Fibroblast of mammary gland (primary cell): ENCODE measurements at places on chromosomes 5 and 9.

DNA sequence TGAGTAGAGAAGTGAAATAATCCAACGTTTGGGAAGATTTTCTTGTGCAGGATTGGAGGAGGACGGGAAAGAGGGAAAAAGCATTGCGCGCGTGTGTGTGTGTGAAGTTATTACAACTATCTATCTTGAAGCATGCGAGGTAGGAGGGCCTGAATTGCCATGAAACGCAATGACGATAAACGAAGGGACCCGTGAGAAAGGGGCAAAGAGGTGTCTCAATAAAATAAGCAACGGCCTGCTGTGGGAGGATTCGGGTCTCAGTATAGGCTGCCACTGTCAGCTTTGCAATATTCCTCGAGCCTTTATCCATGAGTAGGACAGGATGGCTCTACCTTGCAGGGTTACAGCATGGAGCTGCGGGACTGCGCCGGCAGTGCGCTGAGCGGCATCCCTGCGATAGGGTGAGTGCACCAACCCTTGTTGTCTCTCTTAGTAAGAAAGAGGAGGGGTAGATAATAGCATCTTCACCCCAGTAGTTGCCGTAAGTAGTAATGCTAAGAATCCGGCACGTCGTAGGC, 631 bp upstream of the RCL1 start:
- DNase-seq = peak; percentile 36

GRCh38 chr5:132228241-132229035, 785 bp upstream of the P4HA2 start:
- no peak for DNase-seq

- peak; percentile 27 for DNase-seq
Observed at GRCh38 chr9:91154686-91155085, 207.0 kb downstream of the AUH start.

GRCh38 chr5:75405296-75405695, 68.3 kb downstream of the HMGCR start:
- peak; percentile 20 for DNase-seq

GRCh38 chr9:137311986-137312851, 10.1 kb upstream of the NRARP start:
- no peak for DNase-seq

DNA sequence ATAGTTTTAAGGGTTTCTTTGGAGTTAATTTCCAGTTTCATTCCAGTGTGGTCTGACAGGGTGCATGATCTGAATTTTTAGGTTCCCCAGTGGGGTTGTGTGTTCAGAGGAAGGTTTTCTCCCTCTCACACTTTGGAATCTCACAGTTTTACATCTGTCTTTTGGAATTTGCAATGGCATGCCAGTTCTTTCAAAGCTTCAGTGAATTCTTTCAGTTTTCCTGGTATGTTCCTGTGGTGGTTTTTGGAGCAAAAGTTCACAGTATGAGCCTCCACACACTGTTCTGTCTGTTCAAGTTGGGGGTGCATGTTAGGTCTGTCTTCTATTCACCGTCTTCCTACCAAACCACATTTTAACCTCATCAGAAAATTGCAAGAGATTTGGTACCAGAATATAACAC, 624.2 kb downstream of the KCTD16 start:
- no peak for DNase-seq

DNA sequence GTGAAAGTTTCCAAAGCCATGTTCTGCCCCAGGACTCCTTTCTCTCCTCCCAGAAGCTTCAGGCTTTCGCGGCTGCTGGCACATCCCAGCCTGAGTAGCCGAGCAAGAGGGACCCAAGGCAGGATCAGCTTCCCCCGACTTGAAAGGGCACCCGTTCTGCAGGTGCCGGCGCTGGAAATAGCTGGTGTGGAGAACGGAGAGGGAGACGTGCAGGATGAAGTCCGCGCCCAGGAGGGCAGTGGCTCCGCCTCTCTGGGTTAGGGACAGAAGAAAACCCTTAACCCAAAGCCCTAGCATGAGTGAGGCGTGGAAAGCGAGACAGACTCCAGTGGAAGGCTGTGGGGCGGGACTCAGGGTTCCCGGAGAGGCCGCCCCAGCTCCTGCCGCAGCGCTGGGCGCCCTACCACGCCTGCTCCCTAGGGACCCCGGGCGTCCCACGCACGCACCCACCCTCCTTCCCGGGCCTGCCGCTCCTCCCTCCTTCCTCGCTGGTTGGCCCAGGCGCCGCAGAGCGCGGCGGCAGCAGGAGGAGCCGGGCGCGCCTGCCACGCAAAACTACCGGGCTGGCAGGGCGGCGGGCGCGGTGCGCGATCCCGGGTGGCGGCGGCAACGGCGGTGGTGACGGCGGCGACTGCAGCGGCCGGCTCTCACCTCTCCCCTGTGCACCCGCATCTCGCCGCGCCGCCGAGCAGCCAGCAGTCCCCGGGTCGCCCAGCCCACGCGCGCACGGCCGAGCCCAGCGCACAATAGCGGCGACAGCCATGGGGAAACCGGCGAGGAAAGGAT, at the start of gene SLC1A1:
SLC1A1 (plus strand) TSS at position 550 of the 786 bp plus-strand sequence; CDS start at position 762, 212 bp downstream.
- peak; percentile 46 for DNase-seq

DNA sequence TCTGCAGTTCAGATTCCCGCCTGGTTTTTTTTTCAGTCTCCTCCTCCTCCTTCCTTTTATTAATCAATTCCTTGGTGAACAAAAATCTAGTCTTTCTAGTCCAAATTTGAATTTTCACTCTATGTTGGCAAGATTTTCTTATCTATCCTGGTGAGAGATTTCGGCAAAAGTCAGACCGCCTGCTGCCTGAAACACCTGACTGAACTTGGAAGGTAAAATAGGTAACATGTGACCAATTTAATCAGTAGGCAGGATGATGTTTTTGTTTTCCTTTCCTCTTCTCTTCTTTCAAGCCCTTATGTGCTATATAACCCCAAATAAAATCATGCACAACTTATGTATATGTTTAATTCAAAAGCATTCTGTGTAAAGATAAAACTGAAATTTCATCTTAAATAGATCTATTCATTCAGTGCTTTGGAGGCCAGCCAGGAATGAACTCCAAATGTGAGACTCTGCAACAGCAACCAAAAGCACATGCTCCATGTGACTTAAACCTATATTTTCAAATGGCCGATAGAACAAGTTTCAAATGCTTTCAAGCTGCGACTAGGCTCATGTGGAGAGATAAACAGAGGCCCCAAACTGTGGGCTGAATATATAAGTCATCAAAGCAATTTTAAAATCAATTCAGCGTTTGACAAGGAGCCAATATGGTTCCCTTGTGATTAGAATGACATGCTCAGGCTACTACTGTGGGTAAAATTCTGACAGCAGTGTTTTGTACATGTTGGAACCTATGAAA, 100.4 kb upstream of the SEMA6A start:
- DNase-seq = no peak

- no peak for DNase-seq
Observed at GRCh38 chr9:134681061-134681661, 39.6 kb downstream of the COL5A1 start.

DNA sequence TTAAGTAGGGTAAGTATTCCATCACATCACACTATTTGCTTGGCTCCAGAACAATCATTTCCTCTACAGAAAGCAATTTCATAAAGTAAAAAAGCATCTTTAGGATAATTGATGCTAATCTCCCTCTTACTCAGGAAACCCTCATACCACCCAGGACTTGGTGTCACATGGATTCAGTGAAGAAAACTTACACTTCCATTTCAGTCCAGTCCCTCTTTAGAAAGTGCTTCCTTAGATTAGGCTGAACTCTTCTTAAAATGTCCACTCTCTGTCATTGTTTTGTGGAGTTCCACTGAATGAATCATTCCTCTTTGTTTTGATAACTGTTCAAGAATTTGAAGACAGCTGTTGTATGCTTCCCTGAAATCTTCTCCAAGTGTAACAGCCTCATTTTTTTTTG, 144.0 kb upstream of the ZNF462 start:
- peak; percentile 67 for DNase-seq

GRCh38 chr9:111662576-111663300, 1.3 kb downstream of the GNG10 start:
- DNase-seq = peak; percentile 11

- no peak for DNase-seq
Observed at GRCh38 chr9:90815183-90815943, 13.7 kb downstream of the SYK start.

GRCh38 chr9:16171911-16172310, 619.1 kb downstream of the CCDC171 start:
- DNase-seq = no peak

GRCh38 chr9:19927560-19927959, 138.7 kb upstream of the SLC24A2 start:
- DNase-seq = no peak

GRCh38 chr5:141511771-141512325, 23.0 kb downstream of the PCDHGC5 start:
- no peak for DNase-seq

DNA sequence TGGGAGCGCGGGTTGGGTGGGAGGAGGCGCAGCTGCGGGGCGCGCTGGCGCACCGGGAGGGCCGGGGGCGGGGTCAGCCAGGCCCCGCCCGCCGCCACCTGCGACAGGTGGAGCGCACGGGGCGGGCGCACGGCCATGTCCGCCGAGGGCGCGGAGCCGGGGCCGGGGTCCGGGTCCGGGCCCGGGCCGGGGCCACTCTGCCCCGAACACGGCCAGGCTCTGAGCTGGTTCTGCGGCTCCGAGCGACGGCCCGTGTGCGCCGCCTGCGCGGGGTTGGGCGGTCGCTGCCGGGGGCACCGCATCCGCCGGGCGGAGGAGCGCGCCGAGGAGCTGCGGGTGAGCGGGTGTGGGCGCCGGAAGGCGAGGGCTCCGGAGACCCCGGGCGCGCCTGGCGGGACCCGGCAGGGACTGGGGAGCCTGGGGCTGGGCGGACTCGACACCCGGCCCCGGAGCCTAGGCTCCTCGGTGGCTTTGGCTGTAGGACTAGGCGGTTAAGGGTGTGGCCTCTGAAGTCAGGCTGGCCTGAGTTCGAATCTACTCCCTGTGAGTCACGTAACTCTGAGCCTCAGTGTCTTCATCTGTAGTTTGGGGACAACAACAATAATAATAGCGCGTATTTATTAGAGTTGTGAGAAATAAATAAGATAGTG, at the start of gene BSPRY:
BSPRY (plus strand) TSS at position 97 of the 650 bp plus-strand sequence; CDS start at position 136, 39 bp downstream.
- no peak for DNase-seq

DNA sequence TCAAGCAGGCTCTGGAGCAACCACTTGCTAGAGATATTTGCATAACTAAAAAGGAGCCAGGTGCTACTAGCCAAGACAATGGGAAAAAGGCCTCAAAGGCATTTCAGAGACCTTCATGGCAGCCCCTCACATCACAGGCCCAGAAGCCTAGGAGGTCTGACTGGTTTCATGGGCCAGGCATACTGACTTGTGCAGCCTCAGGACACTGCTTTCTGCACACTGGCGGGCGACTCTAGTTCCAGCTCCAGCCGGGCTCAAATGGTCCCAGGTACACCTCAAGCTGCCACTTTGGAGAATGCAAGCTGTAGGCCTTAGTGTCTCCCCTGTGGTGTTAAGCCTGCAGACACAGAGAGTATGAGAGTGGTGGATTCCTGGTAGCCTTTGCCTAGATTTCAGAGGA, 27.1 kb downstream of the COX7C start:
- no peak for DNase-seq

DNA sequence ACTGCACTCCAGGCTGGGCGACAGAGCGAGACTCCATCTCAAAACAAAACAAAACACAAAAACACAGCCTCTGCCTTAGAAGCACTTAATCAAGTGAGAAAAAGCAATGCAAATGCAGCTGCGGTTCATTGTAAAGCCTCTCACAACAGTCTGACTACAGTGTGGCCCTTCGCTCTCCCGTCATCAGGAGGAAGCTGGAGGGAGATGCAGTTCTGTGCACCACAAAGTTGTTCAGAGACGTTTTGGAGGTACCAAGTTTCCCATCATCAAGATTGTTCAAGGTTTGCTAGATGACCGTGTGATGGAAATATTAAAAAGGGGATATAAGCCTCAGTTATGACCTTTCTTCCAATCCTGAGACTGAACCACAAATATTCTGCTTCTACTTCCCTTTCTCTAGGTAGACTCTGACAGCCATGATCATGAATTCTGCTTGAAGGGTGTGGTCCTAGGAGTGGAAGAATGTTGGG, 40.9 kb downstream of the SEC61B start:
- DNase-seq = no peak

- DNase-seq = no peak
Observed at GRCh38 chr5:60205071-60205470, 311.5 kb upstream of the PDE4D start.

- DNase-seq = peak; percentile 51
Observed at GRCh38 chr5:170960567-170960966, 98.7 kb downstream of the RANBP17 start.

- no peak for DNase-seq
Observed at GRCh38 chr9:117624106-117624505, 80.1 kb upstream of the TLR4 start.

- DNase-seq = no peak
Observed at GRCh38 chr9:106531491-106531890, 331.5 kb upstream of the ZNF462 start.

GRCh38 chr5:146078566-146078965, 26.8 kb downstream of the PLAC8L1 start:
- DNase-seq = no peak

DNA sequence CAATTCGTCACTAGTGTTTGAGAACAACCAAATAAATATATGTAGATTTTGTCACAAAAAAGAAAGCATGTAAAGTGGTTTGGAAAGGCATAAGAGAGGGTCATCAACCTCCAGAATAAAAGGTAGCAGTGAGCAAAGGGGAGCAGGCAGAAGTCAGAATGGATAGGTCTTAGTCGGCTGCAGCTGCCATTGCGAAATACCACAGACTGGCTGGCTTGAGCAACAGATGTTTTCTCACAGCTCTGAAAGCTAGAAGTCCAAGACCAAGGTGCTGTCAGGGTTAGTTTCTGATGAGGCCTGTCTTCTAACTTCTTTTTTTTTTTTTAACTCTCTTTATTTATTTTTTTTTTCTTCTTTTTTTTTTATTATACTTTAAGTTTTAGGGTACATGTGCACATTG, 208.1 kb upstream of the PIK3R1 start:
- DNase-seq = peak; percentile 94

DNA sequence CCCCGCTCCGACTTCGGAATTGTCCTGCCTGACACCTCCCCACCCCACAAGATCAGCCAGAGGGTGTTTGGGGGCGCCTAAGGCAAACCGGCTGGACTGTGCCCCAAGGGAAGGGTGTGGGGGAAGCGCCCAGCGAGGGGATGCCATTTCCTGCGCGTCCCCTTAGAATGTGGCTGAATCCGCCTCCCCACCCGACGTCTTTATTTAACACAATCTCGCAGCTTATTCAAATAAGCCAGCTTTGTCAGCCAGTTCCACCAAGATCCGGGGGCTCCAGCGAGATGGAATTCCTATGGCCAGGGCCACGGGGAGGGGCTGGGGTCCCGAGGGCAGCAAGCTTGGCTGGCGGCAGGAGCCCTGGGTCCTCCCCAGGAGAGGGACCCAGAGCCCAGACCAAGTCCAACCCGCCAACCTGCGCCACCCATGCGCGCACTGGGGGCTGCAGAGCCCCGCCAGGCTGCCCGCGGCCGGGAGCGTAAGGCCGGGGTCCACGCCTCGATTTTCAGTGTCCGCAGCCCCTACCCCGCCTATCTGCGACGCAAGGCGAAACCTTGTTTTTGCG, 7.4 kb downstream of the IRX4 start:
- DNase-seq = no peak

DNA sequence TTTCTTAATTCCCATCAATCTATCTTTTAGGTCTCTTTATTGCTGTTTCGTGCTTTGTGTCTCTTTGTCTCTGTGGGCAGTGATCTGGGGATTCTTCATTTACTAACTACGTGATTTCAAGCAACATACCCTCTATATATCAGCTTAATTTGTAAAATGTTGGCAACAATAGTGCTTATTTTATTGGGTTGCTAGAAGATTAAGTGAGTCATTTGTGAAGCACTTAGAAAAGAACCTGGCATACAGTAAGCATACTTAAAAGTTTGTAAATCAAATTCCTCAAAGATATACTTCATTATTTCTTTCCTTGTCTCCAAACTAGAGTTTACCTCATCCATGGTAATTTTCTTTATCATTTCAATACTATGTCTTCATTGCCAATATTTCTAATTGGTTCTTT, 669.7 kb downstream of the MAT2B start:
- DNase-seq = peak; percentile 15
